ENCODE measurements at places on chromosomes 5 and 9.

GRCh38 chr9:129336601-129337331, 158.7 kb upstream of the IER5L start:
- DNase-seq: no peak

GRCh38 chr5:100803397-100803796, 99.7 kb downstream of the ST8SIA4 start:
- DNase-seq: no peak

DNA sequence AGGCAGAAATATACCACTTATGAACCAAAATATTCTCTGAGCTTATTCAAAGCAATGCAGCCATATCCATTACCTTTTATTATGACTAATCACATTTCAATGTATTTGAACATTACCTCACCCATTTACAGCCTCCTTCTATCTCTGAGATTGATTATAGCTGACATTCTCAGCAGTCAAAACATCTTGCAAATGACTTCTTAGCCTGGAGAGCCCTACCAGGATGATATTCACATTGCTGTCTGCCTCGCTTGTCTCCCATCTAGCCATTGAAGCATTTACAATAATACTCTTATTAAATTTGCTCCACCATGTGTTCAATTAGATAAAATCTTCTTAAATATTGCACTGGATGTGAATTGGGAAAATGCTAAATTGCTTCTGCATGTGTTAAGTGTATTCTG, 1879.9 kb upstream of the ACO1 start:
- no peak for DNase-seq

- DNase-seq: no peak
Observed at GRCh38 chr9:29208670-29209069, 1635.4 kb upstream of the C9orf72 start.

DNA sequence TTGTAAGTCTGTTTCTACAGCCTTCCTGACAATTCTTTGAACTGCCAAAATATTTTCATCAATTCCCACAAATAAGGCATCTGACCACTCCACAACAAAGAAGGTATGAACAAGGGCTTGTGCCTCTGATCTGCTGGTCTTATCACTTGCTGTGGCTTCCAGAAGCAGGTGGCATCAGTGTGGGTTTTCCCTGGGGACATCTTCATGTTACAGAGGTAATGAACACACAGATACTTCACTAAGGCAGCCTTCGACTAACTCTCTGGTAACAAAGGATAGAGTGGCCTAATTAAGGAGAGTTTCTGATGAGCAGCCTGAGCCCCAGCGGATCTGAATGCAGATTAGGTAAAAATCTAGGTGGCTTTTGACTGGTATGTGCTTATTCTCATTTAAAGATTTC, 15.2 kb upstream of the ERAP2 start:
- no peak for DNase-seq

- no peak for DNase-seq
Observed at GRCh38 chr9:124183772-124184171, 74.0 kb upstream of the NEK6 start.

- DNase-seq: no peak
Observed at GRCh38 chr5:37437711-37438110, 58.6 kb downstream of the WDR70 start.

DNA sequence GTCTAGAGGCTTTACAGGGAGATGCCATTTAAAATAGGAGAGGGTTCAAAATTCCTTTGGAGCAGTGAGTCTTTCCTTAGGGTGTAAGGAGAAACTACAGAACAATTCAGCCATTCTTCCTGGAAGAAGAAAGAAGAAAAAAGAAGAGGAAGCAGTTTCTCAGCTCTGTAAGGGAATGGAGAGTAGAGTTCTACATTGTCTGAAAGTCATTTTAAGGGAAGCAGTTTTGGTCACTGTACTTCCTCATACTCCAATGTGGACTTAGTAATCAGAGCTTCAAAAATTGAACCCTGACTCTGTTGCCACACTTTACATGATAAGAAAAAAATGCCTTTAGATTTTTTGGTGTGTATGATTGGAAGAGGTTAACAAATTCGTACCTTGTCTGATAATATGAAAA, 122.4 kb downstream of the LRRC70 start:
- DNase-seq: no peak

- no peak for DNase-seq
Observed at GRCh38 chr5:78610163-78610583, 38.4 kb downstream of the LHFPL2 start.

DNA sequence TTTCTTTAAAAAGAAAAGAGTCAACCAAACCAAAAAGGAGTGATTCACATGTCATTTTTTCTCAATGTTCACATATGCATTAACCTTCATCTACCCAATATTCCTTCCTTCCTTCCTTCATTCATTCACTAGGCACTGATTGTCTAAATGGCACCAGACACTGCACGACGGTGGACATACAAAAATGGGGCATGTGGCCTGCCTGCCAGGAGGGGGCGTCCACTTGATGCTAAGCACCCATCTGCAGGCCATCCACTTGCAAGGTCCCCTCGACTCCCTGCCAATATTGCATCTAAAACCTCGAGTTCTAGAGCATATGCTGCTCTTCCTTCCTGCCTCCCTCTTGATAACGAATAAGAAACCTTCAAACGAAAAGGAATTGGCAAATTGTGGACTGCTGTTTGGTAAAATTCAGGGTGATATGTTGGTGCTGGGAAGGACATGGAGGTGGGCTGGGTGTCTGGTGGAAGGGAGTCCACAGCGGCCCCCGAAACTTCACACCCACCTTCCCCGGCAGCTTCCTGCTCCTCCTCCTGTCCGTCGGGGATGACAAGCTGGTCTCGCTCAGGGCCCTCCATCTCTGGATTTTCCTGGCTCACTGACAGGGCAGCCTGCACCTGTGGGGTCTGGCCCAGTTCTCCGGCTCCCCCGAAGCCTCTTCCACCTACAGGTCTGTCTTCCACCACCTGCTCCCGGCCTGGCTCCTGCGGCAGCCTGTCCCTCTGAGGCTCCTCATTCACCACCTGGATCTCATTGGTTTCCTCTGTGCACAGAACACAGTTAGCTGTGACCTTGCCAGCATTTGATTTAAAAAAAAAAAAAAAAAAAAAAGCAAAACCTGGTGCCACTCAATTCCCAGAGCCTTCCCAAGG, 64.3 kb downstream of the GOLM1 start:
- DNase-seq: no peak
